Activated naive CD8-positive, alpha-beta T cell treated with anti-CD3 and anti-CD28 coated beads, Interleukin-2, amount 50 U/mL, for 16 hours (primary cell): ENCODE measurements at places on chromosomes 12 and 14.
A peak's percentile ranks its signal among the peaks of the same experiment; 100 is the strongest.

- DNase-seq = no peak
Observed at GRCh38 chr12:105229371-105229770, 6.6 kb downstream of the APPL2 start.

DNA sequence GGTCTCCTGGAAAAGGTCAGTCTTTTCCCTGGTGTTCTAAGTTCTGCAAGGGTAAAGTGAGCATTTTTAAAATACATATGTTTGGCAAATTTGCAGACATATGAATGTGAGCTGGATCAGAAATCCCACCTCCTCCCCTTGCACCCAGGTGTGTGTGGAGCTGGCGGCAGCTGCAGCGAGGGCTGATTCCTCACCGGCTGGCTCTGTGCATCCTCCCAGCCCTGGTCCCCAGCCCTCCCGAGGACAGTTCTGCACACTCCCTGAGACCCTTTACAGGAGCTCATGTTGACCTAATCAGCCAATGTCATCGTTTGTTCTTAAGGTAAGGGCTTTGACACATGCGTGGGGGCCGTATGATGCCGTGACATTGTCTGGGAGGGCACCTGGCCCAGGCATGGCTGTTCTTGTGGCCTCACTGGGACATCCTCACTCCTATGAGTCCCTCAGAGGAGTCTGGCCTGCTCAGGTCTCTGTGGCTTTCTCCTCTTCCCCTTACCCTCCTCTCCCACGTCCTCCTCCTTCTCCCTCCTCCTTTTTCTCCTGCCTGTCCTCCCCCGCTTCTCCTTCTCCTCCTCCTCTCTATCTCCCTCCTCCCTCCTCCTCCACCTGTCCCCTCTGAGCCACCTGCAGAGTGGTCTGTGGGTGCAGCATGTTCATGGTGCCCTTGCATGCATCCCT lies 289.2 kb upstream of the SFSWAP start:
- DNase-seq = no peak

DNA sequence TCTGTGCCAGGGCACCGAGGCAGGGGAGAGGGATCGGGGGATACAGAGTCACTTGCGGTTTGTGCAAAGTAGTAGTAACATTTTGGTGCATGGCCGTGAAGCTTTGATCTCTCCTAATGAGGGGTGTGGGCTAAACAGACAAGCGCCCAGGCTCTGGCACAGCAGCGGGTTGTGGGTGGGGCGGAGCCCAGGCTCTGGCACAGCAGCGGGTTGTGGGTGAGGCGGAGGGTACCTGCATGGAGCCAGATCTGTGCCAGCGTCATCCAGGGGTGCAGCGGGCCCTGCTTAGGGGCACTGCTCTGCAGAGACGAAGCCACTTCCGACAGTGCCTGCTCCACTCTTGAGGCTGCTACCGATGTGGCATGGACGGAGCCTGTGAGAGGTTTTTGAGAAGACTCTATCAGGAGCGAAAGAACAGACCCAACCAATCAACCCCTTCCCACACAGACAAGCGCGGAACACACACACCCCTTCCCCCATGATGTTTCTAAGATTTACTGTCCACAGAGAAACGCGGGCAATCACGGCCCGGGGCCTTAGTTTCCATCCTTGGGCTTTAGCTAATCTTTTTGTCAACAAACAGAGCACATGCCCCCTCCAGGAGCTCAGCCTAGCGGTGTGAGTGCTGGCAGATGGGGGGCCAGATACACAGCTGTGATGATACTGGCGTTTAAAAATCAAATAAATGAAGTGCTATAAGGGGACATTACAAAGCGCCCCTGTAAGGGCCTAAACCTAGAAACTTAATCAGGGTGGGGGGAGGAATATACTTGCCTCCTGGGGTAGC lies 196.6 kb downstream of the CALM1 start:
- DNase-seq = no peak

DNA sequence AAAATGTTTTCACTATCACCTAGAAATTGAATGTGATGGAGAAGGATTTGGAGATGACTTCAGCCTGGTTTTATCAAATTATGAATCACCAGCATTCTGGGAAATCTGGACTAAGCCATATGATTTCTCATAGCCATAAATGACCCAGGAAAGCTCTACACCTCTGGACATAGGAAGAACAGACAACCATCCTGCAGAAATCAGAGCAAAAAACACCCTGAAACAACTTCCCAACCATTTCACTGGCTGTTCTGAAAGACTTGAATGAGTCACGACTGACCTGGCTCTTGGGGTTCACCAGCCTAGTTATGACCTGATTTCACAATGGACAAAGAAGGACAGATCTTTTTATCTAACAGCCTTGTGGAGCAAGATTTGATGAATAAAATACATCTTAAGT lies 123.8 kb downstream of the KCNH5 start:
- no peak for DNase-seq

DNA sequence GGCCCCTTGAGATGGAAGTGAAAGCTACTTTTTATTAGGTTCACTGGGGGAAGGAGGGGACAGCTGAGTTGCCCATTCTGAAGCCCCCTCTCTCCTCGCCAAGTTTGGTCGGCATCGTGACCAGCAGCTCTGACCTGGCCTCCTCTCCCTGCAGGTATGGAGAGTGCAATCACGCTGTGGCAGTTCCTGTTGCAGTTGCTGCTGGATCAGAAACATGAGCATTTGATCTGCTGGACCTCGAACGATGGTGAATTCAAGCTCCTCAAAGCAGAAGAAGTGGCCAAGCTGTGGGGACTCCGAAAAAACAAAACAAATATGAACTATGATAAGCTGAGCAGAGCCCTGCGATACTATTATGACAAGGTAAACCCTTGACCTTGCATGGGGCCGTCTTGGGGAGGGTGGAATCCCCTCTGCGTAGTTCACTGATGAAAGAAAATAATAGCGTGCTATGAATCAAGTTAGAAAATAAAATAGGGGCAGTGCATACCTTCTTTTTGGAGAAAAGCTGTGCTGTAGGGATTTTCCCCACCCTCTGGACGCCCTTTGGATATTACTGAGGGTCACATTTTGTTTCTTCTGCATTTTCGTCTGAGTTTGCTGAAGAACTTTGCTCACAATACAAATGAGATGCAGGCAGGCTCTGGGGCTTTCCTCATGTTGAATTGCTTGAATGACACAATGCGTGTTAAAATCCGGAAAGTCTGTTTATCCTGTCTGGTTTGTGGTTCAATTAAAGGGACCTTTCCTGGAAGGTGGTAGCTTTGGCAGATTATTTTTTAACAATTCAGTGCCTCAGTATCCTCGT lies 29.4 kb downstream of the ELK3 start:
- no peak for DNase-seq

DNA sequence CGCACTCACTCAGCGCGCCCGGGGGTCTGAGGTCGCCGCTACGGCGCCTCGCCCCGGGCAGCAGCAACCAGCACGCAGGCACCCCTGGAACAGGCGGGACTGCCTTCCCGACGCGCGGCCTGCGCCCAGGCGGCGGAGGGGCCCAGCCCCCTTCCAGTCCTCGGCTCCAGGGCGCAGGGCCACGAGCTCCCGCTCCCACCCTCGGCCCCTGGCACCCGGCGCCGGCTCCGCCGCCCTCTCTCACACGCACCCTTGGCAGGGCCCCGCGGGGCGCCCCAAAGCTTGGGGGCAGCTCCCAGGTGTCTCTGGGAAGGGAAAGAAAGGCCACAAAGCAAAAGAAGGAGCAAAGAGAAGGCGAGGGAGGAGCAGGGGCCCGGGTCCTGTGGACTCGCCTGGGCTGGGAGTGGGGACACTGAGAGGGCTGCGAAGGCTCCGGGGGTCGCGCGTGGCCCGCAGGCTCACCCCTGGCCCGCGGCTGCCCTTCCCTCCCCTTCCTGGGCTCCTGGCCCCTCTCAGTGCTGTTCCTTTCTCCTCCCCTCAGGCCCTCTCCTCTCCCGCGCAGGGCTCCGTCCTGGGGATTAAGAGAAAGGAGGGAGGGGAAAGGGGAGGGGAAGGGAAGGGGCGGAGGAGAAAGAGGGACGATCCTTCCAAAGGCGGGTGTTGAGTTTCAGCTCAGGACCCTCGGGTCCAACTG lies 907 bp upstream of the EFS start:
- DNase-seq = no peak

- DNase-seq = no peak
Observed at GRCh38 chr12:106170285-106170684, 31.5 kb upstream of the NUAK1 start.

- DNase-seq = no peak
Observed at GRCh38 chr12:60921541-60921940, 1325.7 kb downstream of the SLC16A7 start.

DNA sequence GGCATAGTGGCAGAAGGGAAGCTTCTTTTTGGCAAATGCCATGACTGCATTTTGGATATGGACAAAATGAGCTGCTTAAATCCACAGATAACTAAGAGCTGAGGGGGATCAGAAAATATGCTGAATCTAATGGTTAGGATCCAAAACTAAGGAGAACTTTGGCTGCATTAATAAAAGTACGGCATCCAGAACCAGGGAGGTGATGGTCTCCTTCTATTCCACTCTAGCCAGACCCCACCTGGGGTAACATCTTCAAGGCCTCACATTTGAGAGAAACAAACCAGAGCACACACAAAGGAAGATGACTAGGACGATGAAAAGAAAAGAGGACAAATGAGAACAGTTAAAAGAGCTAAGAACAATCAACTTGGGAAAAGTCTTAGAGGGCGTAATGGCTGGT lies 27.6 kb downstream of the NT5DC3 start:
- no peak for DNase-seq

GRCh38 chr12:53198486-53199110 lies 8.5 kb downstream of the ITGB7 start:
- no peak for DNase-seq

DNA sequence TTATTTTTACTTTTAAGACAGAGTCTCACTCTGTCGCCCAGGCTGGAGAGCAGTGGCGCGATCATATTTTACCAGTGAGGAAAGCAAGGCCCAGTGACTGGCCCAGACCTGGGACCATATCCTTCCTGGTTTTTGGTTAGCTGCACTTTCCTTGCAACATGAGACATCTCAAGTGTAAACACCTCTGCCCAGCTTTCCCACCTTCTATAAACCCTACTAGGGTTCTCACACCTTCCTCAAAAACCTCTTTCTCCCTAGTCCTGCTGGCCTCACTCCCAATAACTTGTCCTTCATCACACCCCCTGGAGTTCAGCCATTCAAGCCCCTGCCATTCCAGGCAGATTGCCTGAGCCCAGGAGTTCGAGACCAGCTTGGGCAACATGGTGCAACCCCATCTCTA lies 10.3 kb upstream of the PRPH start:
- no peak for DNase-seq

DNA sequence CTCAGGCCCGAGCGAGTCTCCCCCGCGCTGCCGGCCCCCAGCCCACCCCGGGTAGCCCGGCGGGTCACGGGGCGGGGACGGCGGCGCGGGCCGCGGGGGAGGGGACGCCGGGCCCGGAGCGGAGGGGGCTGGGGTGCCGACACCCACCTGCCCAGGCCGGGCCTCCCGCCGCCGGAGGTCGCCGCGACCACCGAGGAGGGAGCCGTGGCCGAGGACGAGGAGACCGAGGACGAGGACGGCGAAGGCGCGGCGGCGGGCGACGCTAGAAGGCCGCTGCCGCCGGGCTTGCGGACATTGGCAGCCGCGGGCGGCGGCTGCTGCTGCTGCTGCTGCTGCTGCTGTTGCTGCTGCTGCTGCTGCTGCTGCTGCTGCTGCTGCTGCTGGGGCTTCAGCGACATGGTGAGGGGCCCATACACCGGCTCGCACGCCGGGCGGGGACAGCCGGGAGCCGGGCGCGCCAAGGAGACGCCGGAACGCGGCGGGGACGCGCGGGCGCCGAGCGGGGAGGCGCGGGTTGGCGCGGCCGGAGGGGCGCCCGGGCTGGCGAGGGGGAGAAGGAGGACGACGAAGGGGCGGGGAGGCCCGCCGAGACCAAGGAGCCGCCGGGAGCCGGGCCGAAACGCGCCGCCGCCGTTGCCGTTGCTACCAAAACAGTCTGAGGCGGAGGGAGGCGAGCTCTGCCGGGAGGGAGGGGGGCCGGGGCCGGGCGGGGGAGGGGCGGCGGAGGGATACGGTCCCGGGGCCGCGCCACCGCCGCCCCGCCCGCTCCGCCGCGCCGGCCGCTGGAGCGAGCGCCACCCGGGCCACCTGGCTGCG lies at the start of gene ATXN2:
Gene ATXN2, minus strand, starts transcription at position 679 of the 816 bp plus-strand sequence. Its CDS starts 281 bp downstream, at position 398.
- DNase-seq = peak; percentile 21

DNA sequence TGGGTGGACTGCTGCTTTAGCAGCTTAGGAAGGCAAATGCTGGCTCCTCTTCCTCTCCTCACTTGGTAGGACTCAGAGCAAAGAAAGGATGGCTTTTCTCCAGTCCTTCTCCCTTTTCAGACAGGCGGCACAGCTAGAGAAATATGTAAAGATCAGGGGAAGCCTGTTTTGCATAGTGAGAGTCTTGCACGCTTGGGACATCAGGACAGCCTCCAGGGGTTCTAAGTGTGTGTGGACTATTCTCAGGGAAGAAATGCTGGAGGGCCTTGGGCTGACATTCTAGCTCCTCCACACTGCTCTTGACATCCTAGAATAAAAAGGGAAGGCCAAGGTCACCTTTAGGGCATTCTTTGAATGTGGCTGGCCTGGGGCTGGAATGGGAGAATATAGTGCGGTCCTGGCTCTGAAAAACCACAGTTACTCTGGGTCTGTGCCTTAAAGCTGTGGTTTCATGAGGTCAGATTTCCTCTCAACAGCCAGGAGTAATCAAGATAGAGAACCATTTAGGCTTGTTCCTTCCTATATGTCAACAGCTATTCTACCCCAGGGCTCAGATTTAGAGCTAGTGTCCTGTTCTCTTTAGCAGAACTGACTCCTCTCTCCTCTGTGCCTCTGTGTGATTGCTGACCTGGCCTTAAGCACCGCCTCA lies 24.3 kb downstream of the CMA1 start:
- DNase-seq = no peak

GRCh38 chr12:81888961-81889360 lies 129.8 kb upstream of the PPFIA2 start:
- no peak for DNase-seq

- DNase-seq = peak; percentile 42
Observed at GRCh38 chr14:93994919-93995682, 2.0 kb upstream of the CCDC197 start.

DNA sequence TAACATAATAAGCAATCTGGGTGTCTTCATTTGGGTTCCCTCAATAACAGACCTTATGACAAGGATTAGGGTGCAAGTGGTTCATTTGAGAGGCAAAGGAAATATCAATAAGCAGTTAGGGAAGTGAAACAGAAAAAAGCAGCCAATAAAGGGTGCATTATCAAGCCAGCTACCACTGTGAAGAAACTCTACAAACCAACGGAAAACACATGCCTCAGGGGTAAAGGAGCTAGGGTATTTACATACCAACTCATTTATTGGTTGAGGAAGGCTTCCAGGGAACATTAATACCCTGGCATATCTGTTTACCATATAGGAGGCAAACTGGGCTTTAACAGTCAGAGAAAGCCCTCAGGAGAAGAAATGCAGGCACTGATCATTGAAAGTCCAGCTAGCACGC lies 22.7 kb upstream of the IFNG-AS1 start:
- no peak for DNase-seq

DNA sequence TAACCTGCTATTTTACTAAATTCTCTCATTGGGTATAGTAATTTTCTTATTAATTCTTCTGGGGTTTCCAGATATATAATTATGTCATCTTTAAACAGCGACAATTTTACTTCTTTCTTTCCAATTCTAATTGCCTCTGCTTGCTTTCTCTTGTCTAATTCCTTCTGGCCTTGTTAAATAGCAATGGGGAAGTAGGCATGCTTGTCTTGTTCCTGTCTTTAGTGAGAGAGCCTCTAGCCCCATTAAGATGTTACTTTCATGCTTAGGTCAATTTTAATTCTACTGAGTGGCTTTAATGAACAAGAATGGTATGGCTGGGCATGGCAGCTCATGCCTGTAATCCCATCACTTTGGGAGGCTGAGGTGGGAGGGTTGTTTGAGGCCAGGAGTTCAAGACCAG lies 31.7 kb downstream of the LRTM2 start:
- no peak for DNase-seq

GRCh38 chr14:96631621-96632362 lies 129.6 kb downstream of the PAPOLA start:
- DNase-seq = no peak

- no peak for DNase-seq
Observed at GRCh38 chr14:32865827-32866376, 72.8 kb upstream of the NPAS3 start.
